Progenitor cell of endocrine pancreas (in vitro differentiated cells): ENCODE measurements at places on chromosomes 2 and 18. TPM values are rescaled to one million over a fixed set of nuclear protein-coding genes. Genes with fewer than 3 reads are reported as not detected.

Gene UGT1A7
- not detected in 2 replicates for total RNA-seq

Gene IFT172
- total RNA-seq: 43.7 and 49.5 TPM in 2 replicates

GRCh38 chr18:23102493-23103261 lies 32.6 kb upstream of the CABLES1 start:
- DNase-seq: no peak

DNA sequence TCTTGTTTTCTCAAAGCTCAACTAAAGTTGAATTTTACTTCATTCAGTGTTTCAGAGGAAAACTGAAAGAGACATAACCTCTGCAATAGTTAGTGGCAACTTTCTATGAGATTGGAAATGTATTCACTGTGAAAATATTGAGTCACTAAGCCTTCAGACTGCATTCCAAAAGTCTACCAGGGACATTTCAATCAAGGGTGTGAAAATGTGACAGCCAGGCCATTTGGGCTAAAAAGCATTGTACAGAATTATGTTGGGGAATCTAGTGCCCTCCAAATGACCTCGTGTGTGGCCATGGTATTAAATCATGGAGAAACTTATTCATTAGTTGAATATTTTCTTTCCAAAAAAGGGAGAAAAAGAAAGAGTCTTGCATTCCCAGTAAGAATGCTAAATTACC lies 251.9 kb downstream of the GRB14 start:
- DNase-seq: no peak

DNA sequence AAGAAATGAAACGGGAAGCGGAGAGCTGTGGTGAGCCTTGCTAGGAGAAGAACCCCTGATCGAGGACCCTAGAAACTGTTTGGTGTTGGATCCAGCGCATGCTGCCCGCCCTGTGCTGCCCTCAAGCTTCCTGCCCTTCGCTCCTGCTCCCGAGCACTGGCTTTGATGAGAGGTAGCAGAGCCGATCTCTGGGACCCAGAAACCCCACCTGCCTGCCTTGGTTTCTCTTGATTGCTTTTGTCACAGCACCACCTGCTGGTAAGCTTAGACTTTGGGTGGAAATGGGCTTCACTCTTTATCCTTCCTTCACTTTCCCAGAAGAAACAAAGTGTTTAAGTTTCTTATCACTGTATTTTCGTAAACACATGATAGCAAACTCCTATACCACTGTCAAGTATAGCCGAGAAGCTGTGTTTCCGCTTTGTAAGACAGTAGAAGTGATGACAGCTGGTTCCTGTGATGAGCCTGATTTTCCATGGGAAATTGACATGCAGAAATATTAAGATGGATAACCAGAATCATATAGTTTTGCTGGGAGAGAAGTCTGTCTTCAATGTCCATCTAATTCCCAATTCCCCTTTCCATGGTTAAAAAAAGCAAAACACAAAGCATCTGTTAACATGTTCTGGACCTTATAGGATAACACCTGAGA lies 267.4 kb downstream of the PHLPP1 start:
- peak; percentile 46 for DNase-seq

Gene AQP12A
- not detected in 2 replicates for total RNA-seq

GRCh38 chr2:107607054-107607453 lies 219.6 kb upstream of the RGPD4 start:
- DNase-seq: no peak

GRCh38 chr2:119421741-119422140 lies 9.9 kb upstream of the TMEM37 start:
- no peak for DNase-seq

Gene PRKAG3
- not detected in 2 replicates for total RNA-seq

- no peak for DNase-seq
Observed at GRCh38 chr18:10279905-10280644, 174.4 kb upstream of the APCDD1 start.

- no peak for DNase-seq
Observed at GRCh38 chr2:37489536-37489935, 145.1 kb downstream of the QPCT start.

GRCh38 chr2:231411831-231412617 lies 16.5 kb downstream of the B3GNT7 start:
- DNase-seq: peak; percentile 93

DNA sequence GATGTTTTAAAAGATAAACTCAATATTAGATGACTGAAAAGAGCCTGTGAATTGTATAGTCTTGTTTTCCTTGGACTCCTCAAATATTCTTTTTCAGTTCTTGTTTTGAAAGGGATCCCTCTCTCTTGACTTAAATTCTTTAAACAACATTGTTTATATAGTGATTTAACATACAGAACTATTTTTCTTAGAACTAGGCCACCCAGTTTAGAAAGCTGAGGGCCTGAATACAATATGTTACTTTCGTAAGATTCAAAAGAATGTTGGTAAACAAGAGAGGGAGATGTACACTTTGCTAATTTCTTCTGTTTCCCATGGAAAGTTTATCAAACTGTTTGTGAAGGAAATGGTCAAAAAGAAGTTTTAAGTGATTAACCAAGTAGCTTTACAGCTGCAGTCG lies 5.5 kb upstream of the TSPYL6 start:
- no peak for DNase-seq

Gene LAMA3
- total RNA-seq: 0.84 and 1.2 TPM in 2 replicates

- DNase-seq: no peak
Observed at GRCh38 chr2:101516823-101517690, 42.1 kb upstream of the RFX8 start.

DNA sequence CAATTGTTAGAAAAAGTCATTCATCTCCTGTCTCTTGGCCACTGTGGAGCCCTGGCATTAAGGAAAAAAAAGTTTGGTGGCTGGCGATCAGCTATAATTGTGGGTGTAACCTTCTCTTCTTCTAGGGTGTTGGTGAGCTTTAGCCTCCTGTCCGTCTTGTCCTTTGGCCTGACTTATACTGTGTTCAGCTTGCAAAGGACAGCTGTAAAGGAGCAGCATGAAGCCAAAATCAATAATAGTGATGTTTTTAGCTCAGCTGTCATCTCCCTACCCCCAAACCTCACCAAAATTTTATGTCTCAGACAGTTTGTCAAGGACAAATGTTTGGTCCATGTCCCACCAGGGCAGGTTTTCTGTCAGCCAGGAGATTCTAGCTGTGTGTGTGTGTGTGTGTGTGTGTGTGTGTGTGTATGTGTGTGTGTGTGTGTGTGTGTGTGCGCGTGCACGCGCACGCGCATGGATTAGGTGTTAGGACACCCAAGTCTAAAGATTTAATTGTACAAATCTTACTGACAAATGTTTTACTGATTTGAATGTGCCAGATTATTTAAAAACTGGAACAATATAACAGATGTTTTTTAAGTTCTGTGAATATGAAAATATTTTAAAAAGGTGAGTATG lies 109.2 kb downstream of the PTPRM start:
- no peak for DNase-seq

- DNase-seq: no peak
Observed at GRCh38 chr2:163990101-163990500, 254.3 kb upstream of the FIGN start.

DNA sequence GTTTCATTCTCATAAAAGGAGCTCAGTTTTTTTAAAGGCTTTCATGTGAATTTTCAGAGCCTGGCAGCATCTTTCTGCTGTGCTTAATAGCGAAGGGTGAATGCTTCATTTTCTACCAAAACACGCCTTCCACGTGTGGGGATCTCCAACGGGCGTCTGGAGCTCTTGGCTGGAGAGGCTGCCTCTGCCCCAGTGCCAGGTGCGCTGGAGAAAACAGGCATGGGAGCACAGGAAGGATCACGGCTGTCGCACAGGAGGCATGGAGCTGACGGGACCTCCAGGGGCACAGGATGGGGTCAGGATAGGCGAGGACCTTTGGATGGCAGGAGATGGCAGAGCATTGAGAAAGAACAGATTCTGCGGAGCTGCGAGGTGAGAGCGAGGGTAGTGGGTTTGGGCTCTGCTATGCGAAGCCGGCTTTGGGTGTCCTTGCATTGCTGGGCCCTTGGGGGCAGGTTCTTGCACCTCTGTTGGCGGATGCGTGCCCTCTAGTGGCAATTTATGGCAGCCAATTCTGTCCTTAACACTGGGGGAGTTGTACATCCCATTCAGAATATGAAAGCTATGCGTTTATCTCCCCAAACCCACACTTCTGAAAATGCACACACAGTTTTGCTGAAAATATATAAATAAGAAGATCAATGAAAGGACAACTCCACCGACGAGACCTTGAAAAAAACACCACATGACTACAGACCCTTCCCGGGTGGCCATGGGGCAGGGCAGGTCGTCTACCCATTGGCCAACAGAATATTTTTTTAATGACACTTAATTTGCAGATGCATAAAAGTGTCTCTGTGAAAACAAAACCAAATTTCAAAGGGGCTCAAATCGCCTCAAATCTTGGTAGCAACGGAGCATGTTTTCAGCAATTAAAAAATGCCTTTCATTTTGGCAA lies 90.4 kb upstream of the SLC35G4 start:
- peak; percentile 58 for DNase-seq

- DNase-seq: no peak
Observed at GRCh38 chr2:227164763-227165291, 403 bp downstream of the COL4A3 start.

Gene ELAC1
- 8.5 and 9.2 TPM in 2 replicates for total RNA-seq

GRCh38 chr2:121489284-121489683 lies 41.4 kb upstream of the RNU4ATAC start:
- DNase-seq: no peak

GRCh38 chr2:47174733-47175361 lies 19.7 kb upstream of the STPG4 start:
- no peak for DNase-seq

GRCh38 chr2:189024901-189025618 lies 50.9 kb downstream of the COL3A1 start:
- no peak for DNase-seq

- no peak for DNase-seq
Observed at GRCh38 chr18:60248336-60249330, 123.9 kb downstream of the MC4R start.

GRCh38 chr18:58843688-58844035 lies 21.0 kb upstream of the ZNF532 start:
- no peak for DNase-seq

Gene KIF1A
- total RNA-seq: 132 and 140 TPM in 2 replicates

DNA sequence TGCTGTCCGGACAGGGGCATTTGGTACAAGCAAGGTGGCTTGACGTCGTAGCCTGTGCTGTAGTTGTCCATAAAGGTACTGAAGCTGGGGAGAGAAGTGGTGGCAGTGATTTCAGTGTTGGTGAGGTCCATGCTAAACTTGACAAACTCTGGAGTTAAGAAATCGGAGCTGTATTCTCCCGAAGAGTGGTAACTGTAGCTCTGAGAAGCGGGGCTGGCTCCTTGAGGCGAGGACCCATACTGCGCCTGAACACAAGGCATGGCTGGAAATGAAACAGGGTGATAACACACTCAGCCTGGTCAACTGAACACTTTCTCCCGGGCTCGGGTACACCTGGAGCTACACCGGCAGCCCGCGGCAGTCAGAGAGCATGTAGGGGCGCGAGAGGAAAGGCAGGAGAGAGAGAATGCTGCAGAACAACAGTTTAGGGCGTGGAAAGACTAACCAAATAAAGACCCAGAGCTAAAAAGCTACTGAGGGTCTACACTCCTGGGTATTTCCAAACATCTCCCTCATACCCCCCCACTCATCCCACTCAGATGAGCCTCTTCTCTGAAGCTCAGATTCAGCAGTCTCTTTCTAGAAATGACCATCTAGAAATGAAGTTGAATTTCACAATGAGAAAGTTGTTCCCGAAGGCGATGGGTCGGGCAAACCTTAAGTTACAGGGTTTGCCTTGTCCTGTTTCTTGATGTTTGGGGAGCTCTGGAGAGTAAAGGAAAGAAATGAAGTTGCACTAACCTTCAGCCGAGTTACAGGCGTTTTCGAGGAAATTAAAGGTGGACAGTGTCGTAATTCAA lies 2.4 kb downstream of the NR4A2 start:
- DNase-seq: no peak

- DNase-seq: no peak
Observed at GRCh38 chr2:33595385-33595784, 3.7 kb downstream of the FAM98A start.

DNA sequence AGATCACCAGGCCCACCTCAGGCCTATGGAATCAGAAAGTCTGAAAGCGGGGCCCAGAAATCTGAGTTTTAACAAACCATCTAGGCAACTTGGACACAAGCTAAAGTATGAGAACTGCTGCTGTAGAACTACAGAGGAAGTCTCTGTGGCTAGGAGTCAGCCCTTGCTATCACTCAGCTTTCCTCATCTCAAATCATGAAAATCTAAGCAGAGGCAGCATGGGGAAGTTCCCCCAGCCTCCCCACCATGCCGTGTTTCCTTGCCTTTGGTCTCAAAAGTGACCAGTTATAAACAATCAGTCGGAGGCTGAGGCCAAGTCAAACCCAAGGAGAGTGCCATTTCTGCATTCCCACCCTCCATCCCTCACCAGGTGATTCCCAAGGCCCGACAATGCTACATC lies 404.7 kb downstream of the BCL11A start:
- DNase-seq: no peak

Gene LRP2
- 42.2 and 44.4 TPM in 2 replicates for total RNA-seq

DNA sequence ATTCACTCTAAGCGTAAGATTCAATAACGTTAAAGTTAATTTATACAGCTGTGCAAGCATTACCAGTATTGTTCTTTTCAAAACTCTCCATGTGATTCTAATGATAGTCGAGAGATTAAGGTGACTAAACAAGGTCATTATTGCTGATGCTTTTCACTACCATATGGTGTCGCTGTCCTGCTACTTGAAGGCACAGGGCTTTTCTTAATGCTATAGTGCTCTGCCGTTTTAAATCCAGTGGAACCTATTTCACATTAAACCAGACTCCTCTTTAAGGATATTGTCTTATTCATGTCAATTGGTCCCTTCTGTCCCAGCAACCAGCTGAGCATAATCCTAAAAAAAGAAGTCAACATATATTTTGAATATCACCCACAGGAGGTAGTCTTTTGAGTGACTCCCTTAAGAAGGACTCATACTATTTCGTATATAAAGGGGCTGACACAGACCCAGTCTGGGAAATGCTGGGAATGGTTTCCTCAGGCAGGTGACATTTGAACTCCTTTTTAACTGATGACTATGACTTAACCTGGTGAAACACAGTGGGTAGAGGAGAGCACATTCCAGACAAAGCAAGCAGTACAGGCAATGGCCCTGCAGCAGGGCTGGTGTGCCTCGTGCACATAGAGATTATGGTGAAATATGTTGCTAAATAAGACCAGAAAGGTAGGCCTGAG lies 53.9 kb upstream of the CYTIP start:
- DNase-seq: no peak

GRCh38 chr2:175203621-175204496 lies 22.3 kb upstream of the ATP5MC3 start:
- peak; percentile 38 for DNase-seq
